NCI-H2171 (cell line): ENCODE measurements at places on chromosomes 5 and 9.

DNA sequence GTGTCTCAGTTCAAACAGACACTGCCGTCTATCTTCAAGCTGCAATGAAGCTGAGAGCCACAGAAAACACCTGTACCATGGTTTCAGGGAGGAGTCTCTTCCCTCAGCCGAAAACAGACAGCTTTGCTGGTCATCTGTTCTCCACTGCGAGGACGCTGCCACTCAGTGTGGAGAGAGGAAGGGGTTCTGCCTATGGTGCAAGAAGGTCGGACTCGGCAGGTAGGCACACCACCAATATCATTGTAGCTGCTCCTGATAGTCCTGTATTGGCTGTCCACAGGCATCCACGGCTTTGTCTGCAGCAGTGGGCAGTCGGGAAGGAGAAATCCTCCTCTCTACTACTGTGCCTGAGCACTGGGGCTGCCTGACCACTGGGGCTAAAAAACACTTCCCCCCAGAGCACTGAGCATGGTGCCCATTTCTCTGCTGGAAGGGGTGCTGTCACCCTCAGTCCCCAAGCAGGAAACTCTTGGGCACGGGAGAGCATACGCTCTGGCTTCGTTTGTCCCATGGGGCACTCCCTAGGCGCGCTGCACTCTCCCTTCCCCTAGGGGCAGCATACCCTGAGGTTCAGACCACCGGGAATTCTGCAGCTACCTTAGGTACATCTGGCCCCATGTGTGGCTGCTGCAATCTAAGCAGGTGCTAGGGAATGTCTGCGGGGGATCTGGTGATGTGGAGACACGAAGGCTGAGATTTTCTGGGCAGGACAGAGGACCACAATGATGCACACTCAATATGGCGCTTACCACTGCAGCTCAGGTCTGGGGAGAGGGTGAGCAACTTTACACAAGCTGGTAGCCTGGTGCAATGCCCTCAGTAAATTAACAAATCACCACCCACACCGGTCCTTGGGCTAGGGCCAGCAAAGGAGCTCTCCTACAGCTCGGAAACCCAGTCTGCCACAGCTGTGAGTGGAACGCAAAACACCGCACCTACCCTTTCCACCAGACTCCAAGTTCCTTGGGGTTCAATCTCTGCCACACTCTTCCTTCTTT, 880.9 kb upstream of the SEMA6A start:
- DNase-seq, result no peak

GRCh38 chr5:151002250-151002649, 18.1 kb upstream of the GPX3 start:
- no peak for DNase-seq

DNA sequence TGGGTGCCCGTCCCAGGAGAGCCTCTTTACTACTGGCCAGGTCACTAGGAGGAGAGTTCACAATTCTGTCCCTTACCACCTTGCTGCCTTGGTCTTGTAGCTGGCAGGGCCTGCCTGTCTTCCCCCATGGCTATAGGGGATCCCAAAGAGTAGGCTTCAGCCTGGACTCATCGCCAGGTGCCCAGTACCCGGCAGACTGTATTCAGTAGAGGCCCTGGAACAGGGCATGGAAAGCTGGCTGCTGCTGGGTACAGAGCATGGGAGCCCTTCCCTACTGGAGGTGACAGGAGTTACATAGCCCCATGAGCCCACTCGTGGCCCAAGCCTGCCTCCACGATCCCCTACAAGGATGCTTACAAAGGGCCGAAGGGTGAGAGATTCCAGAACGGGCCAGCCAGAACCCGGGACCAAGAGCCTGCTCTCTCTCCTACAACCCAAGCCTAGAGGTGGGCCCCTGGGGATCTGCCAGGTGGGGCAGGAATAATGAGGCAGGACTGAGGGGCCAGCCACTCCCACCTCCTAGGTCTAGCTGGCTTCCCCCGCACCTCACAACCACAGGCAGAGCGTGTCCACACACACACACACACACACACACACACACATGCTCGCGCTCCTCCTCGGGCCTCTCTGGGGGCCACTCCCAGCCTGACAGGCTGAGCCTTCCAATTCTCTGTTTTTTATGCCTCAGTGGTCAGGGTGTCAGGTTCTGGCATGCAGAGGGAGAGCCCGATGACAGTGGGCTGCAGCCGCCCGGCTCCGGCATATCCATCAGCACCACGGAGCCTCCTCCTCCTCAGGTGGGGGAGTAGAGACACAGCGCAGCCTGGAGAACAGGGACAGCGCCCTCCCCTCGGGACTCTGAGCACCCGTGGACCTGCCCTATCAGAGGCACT, 186.0 kb downstream of the PAX5 start:
- peak; percentile 54 for DNase-seq

- no peak for DNase-seq
These were observed 168.8 kb upstream of the RAI14 start for GRCh38 chr5:34487159-34487879.

DNA sequence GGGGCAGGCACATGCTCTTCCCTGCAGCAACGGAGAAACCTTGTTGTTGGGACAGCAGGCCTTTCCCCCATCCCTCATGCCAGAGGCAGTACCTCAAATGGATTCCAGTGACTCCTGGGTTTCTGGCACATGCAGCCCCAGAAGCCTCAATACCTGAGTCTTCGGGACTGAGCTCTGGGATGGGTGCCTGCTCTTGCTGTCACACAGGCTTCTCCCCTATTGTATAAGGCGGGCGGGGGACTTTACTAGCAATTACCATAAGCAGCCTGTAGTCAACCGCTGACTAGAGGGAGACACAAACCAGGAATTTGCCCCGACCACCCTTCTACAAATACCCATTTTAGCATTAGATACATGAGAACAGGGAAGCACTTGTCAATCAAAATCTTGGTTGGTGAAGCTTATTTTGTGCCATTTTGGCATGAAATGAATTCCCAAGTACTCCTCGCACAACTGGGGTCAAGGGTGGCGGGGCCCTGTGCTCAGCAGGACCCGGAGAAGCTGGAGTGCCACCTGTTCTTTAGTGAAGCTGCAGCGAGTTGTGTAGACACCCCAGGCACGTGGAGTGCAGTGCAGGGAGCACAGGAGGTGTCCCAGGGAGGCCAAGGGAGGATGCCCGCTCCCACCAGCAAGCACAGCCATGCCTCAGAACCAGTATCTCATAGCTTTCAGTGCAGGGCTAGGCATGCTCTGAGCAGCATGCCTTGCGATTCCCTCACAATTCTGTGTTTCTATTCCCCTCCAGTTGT, 21.2 kb downstream of the S1PR3 start:
- DNase-seq, result no peak

- DNase-seq, result no peak
These were observed 153.4 kb upstream of the MPDZ start for GRCh38 chr9:13432904-13433303.
